ENCODE measurements at places on chromosomes 16 and 17.

GRCh38 chr16:80766798-80767197, 37.6 kb downstream of the CDYL2 start:
- no peak for DNase-seq

DNA sequence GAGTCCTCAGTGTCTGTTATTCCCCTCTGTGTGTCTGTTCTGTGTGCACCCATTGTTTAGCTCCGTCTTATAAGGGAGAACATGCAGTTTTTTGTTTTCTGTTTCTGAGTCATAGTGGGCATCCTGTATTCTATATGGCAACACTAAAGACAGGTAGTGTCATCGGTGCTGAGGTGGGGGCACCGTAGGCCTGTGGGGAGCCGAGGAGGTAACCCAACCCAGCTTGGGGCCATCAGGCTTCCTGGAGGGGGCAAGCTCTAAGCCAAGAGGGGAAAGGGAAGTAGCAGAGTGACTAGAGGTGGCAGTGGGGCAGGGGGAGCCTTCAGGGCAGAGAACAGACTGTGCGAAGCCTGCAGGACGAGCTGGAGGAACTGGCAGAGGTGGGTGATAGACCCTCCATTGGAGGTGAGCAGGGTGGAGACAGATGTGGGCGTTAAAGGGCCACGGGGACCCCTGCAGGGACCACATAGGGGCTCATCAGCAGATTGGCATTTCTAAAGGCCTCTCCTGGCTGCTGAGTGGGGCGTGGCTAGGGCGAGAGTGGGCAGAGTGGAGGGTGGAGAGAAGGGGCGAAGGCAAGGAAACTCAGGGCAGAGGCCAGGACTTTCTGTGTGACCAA, 36.5 kb downstream of the CPNE2 start:
- DNase-seq = no peak

- DNase-seq = no peak
These were observed 68.7 kb upstream of the MARCHF10 start for GRCh38 chr17:62876673-62877405.

GRCh38 chr16:54812229-54812628, 118.4 kb upstream of the IRX5 start:
- DNase-seq = no peak

DNA sequence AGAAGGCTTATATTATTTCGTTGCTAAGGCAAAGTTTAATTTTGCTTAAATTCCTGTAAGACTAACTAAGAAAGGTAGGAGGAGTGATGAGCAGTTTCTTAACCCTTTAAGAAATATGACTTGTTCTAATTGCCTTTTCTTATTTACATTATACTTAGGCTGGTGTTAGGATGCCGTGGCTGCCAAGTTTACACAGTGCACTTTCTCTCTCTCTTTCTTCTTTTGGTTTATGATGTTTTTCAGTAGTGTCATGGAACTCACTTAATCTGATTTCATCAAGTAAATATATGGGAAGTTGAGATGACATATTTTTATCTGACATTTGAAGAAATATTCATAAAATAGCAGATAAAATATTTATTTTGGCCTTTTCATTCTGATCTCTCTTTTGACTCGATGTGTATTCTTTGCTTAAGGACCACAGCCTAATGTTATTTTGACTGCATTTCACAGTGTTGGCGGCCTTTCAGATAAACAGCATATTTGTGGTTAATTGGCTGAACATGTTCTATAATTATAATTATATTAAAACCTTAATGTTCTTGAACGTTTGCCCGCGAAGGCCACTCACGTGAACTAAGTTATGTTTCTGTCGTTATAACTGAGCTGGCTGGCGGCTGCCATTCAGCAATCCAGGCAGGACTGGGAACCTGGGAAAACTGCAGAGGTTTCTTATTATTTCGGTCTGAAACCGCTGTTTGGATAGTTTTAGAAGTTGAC, 191.6 kb downstream of the WWOX start:
- DNase-seq = no peak

GRCh38 chr17:78885956-78886355, 17.0 kb downstream of the CEP295NL start:
- DNase-seq = no peak

- no peak for DNase-seq
These were observed 281.1 kb downstream of the NPIPA8 start for GRCh38 chr16:18055411-18055916.

- no peak for DNase-seq
These were observed 89.9 kb downstream of the TBC1D16 start for GRCh38 chr17:79945591-79946255.

DNA sequence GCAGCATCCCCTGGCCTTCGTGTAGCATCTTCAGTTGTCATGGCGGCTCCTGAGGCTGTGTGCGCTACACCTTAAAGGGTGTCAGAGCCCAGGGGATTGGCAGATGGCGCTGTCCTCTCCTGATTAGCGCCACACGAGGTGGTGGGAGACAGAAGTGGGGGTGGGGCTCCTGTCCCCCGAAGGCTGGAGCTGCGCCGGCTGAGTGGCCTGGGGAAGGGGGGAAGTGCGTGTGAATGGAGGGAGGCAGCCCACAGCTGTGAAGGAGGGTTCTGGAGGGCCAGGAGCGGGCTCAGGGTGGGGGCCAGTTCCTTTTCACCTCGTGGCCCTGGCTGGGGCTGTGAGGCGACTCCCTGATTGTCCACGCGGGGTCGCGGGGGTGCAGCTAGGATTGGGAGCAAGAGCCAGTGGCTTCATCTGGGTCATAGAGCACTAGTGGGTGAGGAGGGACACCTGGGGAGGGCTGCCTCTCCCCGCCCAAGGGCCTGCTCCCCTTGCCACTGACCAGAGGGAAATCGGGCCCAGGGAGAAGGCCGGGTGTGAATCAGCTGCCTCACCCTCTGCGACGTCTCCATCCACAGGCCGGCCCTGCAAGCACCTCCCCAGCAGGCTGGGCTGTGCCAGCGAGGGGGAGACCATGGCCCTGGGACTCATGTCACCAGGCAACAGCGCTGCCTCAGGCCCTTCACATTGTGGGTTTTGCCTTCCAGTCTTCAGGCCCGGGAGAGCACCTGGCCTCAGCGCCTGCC, 14.1 kb downstream of the BAHCC1 start:
- no peak for DNase-seq

DNA sequence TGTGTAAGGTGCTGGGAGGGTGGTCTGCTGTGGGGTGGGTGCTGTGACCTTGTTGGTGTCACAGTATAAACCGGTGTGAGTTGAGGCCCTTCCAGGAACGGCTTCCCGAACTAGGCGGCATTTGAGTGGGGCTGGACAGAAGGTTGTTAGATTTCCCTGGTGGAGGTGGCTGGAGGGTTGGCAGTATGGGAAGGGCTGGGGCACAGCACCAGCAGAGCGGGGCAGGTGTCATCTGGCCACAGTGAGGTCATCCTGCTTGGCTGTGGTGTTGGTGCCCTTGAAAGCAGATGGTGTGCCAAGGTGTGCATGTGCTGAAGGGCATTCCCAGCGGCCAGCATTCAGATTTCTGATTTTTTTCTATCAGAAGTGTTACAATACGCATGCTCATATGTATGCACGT, 28.1 kb downstream of the BANP start:
- DNase-seq = no peak

GRCh38 chr17:39357986-39358385, 43.4 kb downstream of the FBXL20 start:
- no peak for DNase-seq

GRCh38 chr17:56034197-56034635, 119.1 kb upstream of the ANKFN1 start:
- DNase-seq = no peak

- peak; percentile 65 for DNase-seq
These were observed 582.7 kb upstream of the PSMD7 start for GRCh38 chr16:73713778-73714495.

DNA sequence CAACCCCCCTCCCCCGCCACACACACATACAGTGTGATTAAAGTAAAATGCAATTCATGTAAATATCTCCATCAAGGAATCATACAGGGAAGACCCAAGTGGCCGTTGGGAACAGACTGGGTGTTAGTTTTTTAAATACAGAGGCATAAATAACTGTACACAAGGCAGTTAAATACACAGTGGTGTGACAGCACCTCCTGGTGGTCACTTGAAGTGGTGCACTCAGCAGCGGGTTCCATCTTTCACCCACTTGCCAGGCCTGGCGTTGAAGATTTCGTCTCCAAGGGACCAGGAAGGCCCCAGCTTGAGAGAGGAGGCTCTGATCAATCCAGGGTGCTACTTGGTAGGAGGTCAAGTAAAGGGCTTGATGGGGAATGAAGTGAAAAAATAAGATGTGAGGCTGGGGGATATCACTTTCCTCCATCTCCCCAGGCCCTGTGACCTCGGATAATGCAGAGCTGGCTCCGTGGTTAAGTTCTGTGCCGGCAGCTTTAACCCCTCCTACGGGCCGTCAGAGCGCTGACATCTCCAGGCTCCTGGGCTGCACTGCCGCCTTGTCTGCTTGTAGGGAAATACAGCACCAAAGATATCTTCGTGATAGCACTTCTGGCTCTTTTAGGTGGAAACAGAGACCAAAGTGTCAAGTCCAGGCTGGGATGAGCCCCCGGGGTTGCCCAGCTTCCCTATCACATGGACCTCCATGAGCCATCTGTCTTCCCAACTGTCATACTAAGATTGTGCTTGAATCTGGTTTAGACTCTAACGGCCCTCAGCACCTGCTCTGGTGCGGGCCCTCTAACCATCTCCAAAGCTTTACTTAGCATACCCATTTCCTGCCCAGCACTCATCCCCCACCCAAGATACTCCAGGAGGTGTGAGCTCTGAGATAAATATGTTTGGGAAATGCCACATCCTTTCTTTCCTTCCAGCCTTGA, 20.7 kb downstream of the LGALS9 start:
- DNase-seq = peak; percentile 69

DNA sequence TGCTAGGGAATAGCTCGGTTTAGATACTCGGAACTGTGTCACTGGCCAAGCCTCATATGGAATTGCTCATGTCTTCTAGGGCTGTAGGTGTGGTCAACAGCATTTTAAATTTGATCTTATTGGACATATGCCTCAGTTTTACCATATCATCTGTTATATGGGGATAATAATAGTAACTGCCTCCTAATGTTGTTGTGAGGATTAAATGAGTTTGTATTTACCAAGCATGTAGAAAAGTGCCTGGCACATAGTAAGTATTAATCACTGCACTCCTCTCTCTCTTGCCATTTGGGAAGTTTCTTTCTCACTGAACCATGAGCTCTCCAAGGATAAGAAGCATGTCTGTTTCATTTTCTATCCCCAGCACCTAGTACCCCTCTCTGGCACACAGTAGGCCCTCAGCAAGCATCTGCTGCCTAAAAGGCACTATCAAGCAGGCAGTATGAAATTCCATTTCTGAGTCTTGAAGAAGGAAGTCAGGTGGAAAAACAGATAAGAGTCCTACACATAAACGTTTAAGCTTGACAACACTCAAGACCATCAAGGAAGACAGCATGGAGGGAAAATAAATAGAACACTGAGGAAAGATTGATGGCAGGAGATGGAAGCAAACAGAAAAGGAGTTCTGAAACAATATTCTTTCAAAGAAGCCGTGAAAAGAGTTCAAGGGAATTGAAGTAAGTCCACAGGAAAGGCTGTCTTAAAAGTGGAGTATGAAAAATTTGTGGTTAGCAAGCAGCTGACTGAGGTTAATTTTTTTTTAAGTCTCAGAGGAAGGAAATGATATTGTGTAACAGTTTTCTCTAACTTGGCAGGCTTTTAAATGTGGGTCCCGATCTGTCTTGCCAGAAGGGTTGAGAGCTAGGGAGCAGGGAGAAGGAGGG, 2.2 kb upstream of the ATP6V0A1 start:
- peak; percentile 5 for DNase-seq

DNA sequence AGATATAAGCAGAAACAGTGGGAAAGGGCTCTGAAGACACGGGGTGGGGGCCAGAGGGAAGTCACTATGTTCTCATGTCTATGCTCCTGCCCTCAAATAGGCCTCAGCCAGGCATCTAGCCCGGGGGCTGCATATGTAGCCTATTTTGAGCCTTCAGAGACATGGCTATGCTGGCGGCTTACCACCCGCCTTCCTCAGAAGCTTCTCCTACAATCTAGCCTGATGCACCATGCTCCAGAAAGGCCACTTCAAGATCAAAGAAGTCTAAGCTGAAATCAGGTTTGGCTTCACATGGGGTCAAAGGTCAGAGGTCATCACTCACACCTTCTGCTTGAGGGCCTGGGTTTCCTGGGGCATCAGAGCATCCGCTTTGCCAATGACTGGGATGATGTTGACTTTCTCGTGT, 1.6 kb downstream of the SEPTIN1 start:
- no peak for DNase-seq

DNA sequence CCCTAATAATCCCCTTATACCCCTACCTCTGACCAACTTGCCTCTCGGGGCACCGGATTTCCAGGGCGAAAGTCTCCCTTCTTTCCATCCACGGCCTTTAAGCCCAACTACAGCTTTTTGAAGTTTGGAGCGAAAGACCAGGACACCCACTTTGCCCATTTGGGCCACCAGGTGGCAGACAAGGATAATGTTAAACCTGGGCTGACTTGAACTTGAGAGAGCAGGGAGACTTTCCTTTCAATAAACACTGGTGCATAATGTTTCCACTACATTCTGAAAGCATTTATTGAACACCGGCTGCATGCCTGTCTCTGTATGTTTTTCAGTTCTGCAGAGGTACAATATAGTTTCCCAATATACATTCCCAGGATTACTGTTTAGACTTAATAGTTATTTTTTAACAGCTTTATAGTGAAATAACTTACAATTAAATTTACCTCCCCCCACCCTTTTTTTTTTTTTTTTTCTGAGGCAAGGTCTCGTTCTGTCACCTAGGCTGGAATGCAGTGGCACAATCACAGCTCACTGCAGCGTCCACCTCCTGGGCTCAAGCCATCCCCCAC, 6.9 kb upstream of the CES3 start:
- DNase-seq = peak; percentile 79

- DNase-seq = no peak
These were observed 54.1 kb downstream of the CES1 start for GRCh38 chr16:55778757-55779156.

DNA sequence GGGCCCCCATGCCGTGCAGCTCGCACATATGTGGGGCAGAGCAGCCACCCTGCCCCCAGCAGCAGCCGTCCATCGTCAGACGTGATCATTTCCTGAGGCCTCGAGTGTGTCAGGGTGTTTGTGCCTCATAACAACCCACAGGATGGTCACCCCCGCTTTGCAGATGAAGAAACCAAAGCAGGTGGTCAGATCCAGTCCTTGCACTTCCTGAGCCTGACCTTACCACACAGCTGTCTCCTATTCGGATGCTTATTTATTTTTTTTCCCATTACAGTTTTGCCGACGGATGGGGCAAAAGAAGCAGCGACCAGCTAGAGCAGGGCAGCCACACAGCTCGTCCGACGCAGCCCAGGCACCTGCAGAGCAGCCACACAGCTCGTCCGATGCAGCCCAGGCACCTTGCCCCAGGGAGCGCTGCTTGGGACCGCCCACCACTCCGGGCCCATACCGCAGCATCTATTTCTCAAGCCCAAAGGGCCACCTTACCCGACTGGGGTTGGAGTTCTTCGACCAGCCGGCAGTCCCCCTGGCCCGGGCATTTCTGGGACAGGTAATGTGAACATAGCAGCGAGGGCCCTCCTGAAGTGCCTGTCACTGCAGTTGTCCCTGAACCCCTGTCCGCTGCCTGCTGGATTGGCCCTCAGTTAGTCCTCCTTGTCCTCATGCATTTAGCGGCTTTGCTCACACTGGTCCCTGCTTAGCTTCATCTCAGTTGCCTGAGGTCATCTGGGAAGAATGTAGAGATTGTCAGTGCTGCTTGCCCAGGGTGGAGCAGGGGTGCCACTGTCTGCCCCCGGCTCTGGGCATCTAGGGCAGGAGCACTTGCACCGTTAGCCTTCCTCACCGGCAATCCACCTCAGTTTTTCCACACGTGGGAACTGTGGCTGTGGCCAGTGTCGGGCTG, 1.4 kb downstream of the MPG start:
- DNase-seq = no peak

Data from endothelial cell (in vitro differentiated cells).